Osteocyte (in vitro differentiated cells): ENCODE measurements at places on chromosomes 6 and 20. TPM values are rescaled to one million over a fixed set of nuclear protein-coding genes. Genes with fewer than 3 reads are reported as not detected.

The HEY2 gene
- total RNA-seq, result 22.7 and 25.8 TPM in 2 replicates

- no peaks in the 10 kb centered on the region for H3K36me3 ChIP-seq
- H3K4me3 ChIP-seq, result no peak overlapping the region
- no peak for DNase-seq
- no peak overlapping the region for H3K27ac ChIP-seq
Measured at GRCh38 chr6:159398633-159399032, 229.4 kb downstream of the FNDC1 start.

DNA sequence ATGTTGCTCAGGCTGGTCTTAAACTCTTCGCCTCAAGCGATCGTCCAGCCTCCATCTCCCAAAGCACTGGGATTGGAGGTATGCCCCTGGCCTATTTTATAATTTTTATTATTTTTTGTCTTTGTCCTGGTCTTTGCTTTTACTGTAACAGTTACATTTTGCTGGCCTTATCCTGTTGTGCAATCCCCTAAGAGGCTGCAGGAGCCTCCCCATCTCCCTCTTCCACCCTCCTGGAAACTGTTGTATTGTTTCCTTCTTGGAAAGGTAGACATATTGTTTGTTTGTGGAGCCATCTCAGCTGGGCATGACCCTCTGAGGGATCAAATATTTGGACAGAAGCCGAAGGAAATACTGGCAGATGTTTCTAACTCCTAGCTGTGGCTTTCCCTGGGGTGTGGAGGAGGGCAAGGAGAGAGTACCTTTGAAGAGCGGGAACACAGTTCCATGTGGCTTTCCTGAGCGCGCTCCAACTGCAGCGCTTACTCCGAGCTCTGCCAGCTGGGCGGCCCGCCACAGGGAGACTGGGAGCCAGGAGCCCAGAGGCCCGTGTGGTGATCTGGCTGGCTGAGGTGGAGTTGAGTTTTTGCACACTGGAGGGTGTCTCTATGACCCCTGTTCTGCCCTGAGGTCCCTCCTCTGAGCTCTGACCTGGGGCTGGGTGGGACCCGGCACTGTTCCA lies 4.9 kb downstream of the MAPK13 start:
- no peak for DNase-seq
- no peak overlapping the region for H3K4me3 ChIP-seq
- no peak overlapping the region for H3K27ac ChIP-seq
- H3K27me3 ChIP-seq, result no peaks in the 10 kb centered on the region
- H3K36me3 ChIP-seq, result no peaks in the 10 kb centered on the region

DNA sequence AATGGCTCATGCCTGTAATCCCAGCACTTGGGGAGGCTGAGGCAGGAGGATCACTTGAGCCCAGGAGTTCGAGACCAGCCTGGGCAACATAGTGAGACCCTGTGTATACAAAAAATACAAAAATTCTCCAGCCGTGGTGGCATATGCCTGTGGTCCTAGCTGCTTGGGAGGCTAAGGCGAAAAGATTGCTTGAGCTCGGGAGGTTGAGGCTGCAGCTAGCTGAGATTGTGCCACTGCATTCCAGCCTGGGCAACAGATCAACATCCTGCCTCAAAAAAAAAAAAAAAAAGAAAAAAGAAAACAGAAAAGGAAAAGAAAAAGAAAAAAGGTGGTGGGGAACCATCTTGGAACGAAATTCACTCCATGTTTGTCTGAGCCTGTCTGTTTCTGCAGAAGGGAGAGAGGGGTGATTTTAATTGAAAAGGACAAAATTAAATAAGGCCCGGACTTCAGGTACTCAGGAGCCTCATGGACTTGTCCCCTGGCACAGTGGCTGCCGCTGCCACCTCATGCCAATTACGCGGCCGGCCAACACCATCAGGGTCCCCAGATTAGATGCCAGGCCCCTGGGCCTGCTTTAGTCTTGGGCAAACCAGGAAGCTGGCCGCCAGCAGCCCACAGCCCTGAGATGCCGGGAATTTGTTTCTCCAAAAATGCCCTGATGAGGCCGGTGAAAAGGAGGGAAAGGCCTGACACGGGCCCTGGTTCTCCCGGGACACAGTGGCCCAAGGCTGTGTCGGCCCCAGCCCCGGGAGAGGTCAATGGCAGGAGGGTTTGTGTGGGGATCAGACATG lies 37.8 kb upstream of the STX16 start:
- H3K27ac ChIP-seq, result no peak overlapping the region
- no peaks in the 10 kb centered on the region for H3K27me3 ChIP-seq
- H3K4me3 ChIP-seq, result no peak overlapping the region
- peaks cover 41% of the 10 kb centered on the region for H3K4me1 ChIP-seq

GRCh38 chr6:142863981-142864380 lies 81.0 kb downstream of the HIVEP2 start:
- no peaks in the 10 kb centered on the region for H3K27me3 ChIP-seq
- H3K27ac ChIP-seq, result no peak overlapping the region
- H3K36me3 ChIP-seq, result no peaks in the 10 kb centered on the region
- DNase-seq, result no peak
- H3K4me1 ChIP-seq, result peaks cover 15% of the 10 kb centered on the region
- H3K4me3 ChIP-seq, result no peak overlapping the region
